ENCODE measurements at places on chromosomes 12 and 14.

DNA sequence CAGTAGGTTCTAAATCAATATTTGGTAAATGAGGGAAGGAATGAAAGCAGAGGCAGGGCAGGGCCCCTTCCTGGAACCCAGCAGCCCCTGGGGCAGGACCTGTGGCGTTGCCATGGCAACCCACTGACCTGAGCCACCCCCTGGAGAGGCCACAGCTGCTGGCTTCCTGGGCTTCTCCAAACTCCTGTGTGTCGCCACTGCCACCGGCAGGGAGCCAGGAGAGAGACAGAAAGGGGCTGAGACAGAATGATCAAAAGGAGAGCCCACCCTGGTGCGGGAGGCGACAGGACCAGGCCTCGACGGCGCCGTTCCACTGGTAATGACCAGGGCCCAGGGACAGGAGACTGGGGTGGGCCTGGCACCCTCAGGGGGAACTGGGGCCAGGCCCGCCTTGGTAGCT, 18.2 kb downstream of the RFX4 start:
- no peak for DNase-seq

DNA sequence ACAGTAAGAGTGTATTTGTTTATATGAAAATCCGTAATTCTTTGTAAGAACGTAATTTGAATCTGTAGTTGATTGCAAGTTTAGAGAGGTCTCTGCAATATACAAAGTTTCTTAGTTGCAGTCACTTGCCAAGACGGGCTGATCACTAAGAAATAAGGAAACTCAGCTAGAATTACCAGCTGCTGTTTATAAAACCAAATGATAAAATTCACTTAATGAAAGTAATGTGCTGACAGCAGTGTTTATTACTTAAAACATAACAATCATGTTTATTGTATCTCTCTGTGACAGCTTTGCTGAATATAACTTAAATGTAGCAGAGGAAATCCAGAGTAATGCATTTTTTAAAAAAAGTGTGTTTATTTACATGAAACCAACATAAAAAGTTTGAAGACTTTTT, 31.2 kb downstream of the SRGAP1 start:
- DNase-seq: no peak

DNA sequence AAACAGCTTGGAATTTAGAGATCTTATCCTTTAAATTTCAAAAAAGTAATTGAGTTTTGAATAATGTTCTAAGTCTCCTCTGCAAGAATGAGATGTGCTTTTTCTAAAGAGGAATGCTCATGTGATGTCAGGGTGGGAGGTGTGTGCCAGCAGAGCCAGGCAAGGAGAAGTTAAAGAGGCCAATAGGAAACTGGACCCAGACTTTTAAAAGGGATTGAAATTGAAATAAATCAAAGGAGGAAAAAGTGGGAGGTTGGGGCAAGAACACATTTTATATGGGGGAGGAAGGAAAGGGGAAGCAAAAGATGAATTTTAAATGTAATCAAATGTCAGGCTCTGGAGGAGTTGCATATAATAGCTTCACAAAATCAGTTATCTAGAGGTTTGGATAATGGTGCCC, 126.1 kb downstream of the FIGNL2 start:
- DNase-seq: no peak

GRCh38 chr14:89618811-89619551, 201.9 kb upstream of the FOXN3 start:
- peak; percentile 46 for DNase-seq

DNA sequence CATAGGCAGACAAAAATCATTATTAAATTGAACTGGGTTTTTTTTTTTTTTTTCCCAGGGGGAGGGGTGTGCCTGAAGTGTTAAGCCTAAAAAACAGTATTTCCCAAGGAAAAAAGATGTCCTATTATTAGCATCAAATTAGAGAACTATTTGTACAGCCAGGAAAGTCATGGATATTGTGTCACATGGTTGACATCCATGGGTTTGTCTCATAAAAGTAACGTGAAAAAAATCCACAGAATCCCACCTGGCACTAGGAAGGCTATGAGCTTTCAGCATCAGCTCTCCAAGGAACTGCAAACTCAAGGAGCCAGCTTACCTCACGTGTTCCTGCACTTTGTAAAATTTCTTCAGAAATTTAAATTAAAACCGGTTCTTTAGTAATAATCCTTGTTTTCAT, 69.1 kb upstream of the EGLN3 start:
- no peak for DNase-seq

All from foreskin melanocyte (primary cell).